ENCODE measurements at places on chromosomes 5 and 9. TPM values are rescaled to one million over a fixed set of nuclear protein-coding genes. Genes with fewer than 3 reads are reported as not detected.

PIP5K1B gene
- not detected for total RNA-seq

SHOC1 gene
- total RNA-seq, result not detected

ZNF483 gene
- total RNA-seq, result 1.1 TPM

DNA sequence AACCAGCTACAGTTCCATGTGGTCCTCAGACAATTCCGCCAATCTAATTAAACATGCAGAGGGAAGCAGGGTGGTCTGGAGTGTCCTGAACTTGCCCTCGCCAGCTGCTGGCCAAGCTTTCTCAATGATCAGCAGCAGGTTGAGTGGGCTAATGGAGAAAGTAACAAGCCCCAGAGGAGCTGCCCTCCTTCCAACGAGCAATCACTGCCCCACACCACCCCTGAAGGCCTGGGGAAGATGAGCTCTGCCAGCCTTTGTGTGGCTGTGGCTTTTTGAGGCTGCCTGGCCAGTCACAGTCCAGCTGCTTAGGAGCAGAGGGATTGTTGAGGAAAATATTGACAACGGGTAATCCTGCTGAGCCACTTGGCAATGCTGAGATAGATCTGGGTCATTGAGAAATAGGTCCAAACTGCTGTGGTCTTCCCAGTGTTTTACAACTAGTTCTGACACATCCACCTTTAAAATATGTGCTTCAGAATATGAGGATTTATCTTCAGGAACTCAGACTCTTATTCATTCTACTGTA lies 107.3 kb downstream of the CD180 start:
- no peak for DNase-seq

DNA sequence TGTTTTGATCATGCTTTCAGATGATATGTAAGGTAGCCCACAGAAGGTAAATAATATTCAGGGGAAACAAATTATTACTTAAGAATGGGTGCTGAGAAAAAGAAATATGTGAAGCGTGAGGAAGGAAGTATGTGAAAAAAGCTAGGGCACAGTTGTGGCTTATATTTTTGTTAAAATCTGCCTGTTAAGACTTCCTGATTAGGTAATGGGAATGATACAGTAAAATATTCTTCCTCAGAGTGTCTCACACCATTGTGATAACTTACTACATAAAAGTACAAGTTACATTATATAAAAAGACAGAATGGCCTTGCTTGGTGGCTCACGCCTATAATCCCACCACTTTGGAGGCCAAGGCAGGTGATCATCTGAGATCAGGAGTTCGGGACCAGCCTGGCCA lies 18.7 kb upstream of the PARP8 start:
- DNase-seq, result no peak

GRCh38 chr9:70540016-70540415 lies 125.6 kb upstream of the KLF9 start:
- no peak for DNase-seq

GRCh38 chr9:68584189-68585033 lies 43.7 kb upstream of the TMEM252 start:
- peak; percentile 88 for DNase-seq

- no peak for DNase-seq
These were observed 529.2 kb downstream of the EBF1 start for GRCh38 chr5:158570502-158570901.
